Stimulated activated CD4-positive, alpha-beta T cell treated with anti-CD3 and anti-CD28 coated beads, Interleukin-15, amount 100 ng/mL, for 24 hours (primary cell): ENCODE measurements at places on chromosomes 1 and 21.

- DNase-seq = peak; percentile 80
Observed at GRCh38 chr1:54791880-54792522, 9.1 kb downstream of the TTC22 start.

GRCh38 chr1:45331436-45332345, 5.0 kb downstream of the HPDL start:
- DNase-seq = no peak

DNA sequence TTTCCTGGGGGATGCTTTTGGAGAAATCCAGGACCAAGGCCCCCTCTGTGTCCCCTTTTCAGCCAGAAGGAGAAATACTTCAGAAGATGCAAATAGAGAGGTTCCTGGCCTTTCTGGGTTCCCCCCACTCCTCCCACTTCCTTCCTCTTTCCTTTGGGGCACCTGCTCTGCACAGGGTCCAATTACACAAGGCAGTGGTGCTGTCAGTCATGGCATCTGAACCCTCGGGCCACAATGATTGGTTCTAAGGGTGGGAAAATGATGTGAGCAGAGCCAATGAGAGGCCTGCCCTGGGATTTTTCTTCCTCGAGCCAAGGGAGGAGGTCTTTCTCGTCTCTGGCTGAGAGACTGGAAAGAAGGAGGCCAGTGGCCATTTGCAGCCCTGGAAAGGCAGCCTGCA, 282.2 kb downstream of the NPHP4 start:
- DNase-seq = no peak

DNA sequence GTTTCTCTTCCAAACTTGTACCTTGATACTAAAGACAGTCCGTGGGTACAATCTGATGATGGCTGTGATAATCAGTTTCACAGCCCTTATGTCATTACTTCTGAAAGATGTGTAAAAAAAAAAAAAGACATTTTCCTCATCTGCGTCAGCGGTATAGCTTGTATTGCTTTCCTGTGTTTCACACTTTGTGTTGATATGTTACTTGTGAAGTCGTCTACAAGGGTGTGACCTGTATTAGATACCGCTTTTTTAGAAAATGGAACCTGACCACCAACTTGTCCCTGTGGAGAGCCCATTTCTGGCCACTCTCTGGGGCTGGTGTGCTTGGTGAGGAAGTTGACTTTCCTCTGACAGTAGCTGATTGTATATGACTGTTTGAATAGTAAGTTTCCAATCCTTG, 50.5 kb downstream of the PEX14 start:
- DNase-seq = no peak

GRCh38 chr21:37292041-37292440, 24.9 kb upstream of the VPS26C start:
- no peak for DNase-seq

DNA sequence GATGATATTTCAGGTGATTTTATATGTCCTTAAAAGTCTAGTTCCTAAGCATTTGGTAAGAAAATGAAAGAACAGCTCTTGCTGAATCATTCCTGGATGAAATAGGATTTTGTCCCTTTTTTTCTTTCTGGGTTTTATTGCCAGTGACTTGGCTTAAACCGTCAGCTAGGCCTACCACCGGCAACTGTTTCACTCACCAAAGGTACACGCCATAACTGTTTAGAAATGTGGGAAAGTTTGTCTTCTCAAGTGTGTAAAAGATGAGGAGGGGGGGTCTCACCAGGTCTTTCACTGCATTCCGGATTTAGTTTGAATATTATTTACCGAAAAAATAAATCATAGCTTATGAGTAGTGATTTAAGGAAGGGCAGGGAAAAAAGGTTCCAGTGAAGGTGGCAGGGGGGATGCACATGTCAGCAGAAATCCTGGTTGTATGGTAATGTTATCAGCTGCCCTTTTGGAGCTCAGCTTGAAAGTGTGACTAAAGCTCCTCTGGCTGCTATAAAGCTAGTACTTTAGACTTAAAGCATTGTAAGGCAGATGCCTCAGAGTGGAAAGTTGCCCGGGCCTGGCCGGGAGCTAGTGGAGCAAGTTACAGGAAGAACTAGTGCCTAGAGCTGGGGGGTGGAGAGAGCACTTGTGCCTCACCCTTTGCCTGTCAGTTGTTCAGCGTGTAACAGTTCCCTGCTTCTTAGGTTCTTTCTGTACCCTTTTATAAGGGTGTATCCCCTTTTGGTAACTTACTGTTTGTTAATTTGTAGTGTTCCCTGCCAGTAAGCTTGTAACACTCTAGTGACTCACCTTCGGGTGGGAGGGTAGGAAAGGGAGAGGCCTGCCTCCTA, 3.1 kb downstream of the ATP1A1 start:
- peak; percentile 74 for DNase-seq

DNA sequence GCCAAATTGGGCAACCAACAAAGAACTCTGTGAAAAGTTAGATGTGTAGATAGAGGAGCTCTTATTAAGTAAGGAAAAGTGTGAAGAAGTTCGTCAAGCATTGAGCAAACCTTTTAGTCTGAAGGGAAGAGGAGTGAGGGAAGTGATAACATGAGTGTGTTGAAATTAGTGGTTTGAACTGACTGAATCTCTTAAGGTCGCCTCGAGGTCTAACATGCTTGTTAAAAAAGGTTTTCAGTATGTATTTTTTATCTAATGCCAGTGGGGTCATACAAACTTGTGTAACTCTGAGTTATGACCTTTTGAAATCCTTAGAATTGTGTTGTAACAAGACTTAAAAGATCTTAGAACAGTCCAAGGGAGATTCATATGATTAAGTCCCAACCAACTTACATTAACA, 34.1 kb downstream of the SOAT1 start:
- DNase-seq = no peak

DNA sequence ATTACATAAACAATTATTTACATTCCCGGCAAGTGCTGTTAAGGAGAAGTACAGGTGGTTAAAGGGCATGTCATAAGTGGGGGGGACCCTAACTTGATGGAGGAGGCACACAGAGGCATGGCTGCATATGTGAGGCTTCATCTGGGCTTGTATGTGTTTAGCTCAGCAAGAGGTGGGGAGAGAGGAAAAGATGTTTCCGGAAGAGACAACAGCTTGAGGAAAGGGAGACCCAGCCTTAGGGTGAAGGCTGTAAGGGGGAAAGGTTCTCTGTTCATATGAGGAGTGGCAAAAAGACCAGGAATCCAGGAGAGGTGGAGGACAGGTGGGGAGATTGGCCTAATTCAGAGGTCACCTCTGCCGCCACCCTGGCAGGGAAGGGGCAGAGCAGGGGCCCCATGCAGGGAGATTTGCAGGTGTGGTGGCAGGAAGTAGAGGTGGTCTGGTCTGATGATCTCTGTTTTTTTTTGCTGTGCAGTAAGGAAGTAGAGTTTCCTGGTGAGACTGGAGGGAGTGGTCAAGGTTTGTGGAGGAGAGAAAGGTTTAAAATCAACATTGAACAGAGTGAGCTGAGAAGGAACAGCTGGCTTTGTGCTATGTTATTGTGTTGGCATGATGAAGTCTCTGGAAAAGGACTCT, 9.0 kb downstream of the TRAF5 start:
- DNase-seq = no peak

DNA sequence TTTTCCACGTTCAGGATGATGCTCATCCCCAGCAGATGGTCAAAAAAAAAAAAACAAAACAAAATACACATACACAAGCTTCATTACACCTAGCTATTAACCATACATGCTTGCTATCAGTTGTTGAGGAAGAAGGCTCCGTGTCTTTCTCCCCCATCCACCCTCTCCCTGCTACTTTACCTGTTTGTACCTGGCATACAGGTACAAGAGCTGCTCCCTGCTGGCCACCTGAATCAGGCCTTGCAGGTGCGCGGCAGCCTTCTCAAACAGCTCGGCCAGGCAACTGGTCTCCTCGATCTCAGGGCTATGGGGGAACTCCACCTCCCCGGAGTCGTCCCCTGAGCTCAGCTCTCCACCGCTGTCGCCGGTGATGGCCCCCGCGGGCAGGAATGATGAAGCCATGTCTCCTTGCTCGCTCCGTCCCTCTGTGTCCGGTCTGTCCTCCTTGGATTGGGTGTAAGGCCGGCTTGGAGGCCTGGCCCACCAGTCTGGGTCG, 464 bp downstream of the ACBD6 start:
- no peak for DNase-seq

DNA sequence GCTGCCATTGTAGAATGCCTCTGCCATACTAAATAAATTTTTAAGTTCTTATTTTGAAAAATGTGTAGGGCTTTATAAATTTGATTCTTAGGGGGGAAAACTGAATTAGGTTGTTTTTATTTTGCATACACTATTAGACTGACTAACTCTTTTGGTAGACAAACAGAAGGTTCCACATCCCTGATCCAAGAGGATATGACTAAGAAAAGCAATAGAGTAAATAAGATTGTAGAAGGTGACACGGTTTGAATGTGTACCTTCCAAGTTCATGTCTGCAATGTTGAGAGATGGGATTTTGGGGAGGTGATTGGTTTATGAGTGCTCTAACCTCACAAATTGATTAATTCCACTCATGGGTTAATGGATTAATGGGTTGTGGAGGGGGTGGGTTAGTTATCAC, 127.9 kb downstream of the GLUL start:
- DNase-seq = no peak

DNA sequence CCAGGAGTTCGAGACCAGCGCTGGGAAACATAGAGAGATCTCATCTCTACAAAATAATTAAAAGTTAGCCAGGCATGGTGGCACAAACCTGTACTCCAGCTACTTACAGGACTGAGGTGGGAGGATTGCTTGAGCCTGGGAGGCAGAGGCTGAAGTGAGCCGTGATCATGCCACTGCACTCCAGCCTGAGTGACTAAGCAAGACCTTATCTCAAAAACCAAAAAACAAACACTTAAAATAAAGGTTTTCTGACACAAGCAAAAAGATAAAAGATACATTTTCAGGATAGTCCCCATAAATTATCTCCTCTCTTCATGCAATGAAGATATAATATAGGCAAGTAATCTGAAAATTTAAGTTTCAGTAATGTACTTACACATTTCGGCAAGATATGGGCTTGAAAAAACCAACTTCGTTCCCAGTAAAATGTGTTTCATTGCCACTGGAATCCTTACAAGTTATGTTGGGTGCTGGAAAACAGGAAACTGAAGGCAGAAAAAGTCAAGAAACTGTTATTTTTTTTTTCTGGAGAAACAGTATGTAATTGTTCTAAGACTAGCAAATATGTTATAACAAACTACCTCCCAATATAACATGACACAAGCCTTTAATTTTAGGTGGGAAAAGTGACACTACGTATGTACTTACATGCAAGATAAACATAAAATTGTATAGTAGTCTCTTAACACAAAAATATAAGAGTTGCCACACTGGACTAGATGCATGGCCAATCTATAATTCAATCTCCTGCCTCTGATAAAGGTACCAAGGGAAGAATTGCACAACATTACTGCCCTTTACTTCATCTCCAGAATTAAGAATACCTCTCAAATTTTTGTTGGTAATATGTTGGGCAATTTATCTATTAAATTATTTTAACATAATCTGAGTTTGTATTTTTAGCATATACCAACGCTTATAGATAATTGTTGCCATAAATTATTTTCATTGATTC, 15.7 kb downstream of the TM2D1 start:
- no peak for DNase-seq

DNA sequence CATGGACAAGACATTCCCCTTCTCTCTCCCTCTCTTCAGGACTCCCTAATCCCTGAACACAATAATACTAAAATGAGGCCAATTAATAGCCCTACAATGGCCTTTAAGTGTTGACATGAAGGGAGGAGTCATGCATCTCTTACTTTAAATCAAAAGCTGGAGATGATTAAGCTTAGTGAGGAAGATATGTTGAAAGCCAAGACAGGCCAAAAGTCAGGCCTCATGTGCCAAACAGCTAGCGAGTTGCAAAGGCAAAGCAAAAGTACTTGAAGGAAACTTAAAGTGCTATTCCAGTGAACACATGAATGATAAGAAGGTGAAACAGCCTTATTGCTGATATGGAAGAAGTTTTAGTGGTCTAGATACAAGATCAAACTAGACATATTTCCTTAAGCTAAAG, 49.5 kb upstream of the CD46 start:
- DNase-seq = no peak

- DNase-seq = no peak
Observed at GRCh38 chr1:58611861-58612385, 34.9 kb upstream of the TACSTD2 start.

DNA sequence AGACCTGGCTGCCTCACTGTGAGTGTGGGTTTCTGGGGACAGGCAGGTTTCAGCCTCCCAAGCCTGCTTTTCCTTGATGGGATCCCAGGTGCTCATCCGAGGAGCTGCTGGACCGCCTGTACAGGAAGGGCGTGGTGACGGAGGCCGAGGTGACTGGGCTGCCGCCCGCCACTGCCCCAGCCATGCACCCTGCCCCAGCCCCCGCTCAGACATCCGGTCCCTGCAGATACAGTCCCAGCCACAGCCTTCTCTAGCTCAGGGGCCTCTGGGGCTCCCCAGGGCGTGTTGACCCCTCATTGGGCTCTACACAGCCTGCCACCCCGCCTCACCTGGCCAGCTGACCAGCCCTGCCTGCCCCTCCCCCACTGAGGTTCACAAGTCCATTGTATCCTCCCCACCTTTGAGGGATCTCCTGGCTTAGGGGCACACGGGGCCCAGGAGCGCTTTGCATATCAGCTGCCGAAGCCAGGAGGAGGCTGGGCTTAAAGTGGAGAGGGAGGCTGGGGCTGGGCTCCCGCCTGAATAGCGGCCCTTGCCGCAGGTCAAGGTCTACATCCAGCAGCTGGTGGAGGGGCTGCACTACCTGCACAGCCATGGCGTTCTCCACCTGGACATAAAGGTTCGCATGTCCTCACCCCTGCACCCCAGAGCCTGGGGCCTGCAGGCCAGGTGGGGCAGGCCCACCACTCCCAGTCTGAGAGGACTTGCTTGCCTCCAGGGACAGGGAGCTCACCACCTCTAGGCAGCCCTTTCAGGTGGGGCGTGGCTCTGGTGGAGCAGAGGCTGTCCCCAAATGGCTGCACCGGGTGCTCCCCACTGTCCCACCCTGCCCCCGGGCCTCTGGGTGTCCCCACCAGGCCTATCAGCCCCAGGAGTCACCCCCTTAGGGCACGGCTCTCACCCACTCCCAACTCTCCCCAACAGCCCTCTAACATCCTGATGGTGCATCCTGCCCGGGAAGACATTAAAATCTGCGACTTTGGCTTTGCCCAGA, 38.5 kb downstream of the TRIM11 start:
- DNase-seq = no peak

GRCh38 chr1:116857092-116857491, 52.6 kb upstream of the PTGFRN start:
- DNase-seq = no peak

DNA sequence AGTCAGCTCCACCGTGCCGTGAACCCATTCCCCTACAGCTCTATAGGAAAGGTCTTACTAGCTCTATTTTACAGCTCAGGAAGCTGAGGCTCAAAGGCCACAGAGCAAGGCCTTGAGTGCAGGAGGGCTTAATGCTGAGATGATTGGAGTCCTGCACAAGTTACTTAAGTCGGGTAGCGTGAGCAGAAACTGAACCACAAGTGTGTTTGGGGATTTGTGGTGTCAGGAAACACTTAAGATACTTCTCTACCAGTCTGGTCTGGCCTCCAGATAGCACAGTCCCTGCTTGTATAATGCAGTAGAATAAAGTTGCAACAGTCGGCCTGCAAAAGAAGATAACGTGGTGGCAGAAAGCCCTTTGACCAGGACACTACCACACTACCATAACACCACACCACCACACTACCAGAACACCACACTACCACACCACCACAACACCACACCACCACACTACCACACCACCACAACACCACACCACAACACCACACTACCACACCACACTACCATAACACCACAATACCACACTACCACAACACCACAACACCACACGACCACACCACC, 118.1 kb downstream of the SPSB1 start:
- no peak for DNase-seq
